Activated naive CD4-positive, alpha-beta T cell (primary cell): ENCODE measurements at places on chromosomes 3 and 15.
A peak's percentile ranks its signal among the peaks of the same experiment; 100 is the strongest.

- DNase-seq, result no peak
These were observed 1515.7 kb downstream of the SI start for GRCh38 chr3:163562625-163563024.

- no peak for DNase-seq
These were observed 982 bp upstream of the GABPB1 start for GRCh38 chr15:50355980-50356379.

DNA sequence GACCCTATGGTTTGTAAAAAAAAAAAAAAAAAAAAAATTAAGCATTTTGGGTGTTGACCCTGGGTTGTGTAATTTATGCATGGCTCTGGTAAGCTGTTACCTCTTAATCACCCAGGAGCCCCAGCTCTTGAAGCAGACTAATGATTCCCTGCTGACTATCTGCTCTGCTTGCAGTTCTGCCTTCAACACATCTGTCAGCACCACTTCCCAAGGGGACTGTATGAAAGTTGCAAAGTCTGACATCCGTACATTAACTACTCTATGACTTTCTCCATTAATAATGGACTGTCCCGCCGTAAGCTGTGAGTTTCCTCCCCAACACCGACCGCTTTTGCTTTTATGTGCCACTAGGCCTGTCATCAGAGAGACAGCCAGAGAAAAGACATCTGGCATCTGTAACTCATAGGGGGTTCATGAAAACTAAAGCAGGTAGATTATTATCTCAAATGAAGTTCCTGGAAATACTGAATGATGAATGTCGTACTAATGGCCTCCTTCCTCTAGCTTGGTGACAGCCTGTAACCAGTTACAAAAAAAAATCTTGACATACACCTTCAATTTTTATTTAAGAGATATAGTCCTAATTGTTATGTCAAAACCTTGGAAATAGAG is 271.5 kb downstream of the IL5RA start:
- DNase-seq, result no peak

GRCh38 chr3:154598166-154598565 is 168.2 kb upstream of the GPR149 start:
- DNase-seq, result no peak

GRCh38 chr3:26596335-26596734 is 26.2 kb upstream of the LRRC3B start:
- DNase-seq, result no peak

DNA sequence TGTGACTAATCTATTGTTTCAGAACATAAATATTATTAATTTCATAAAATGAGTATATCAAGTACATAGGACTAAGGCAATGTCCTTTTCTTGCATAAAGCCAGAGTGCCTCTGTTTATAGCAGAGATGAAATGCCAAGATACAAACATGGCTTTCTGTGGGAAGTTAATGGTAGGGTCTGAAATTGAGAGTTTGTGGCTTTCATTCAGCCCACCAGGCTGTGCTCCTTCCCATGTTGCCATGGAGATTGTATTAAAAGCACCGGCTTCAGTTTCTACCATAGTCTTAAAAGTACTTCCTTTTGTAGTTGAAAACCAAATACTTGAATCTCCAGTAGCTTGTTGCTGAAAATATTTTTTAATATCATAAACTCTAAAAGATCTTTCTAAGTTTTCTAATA is 114.0 kb downstream of the LRRC28 start:
- no peak for DNase-seq

DNA sequence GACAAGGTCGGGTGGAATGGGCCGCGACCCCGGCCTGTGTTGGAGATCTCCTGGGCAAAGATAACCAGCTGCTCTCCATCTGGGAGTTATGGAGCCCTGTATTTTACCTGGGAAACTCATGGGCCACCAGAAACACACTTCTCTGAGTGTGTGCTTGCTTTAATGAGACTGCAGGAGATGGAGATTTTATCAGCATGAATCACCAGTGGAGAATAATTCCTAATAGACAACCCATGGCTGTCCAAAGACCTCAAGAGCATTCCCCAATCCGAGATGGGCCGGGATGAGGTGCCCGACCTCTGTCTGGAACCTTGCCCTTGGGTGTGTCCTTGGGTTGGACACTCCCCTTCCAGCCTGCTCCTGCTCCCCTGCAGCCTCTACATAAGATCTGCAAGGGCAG is 389.3 kb downstream of the GABRG3 start:
- DNase-seq, result no peak

DNA sequence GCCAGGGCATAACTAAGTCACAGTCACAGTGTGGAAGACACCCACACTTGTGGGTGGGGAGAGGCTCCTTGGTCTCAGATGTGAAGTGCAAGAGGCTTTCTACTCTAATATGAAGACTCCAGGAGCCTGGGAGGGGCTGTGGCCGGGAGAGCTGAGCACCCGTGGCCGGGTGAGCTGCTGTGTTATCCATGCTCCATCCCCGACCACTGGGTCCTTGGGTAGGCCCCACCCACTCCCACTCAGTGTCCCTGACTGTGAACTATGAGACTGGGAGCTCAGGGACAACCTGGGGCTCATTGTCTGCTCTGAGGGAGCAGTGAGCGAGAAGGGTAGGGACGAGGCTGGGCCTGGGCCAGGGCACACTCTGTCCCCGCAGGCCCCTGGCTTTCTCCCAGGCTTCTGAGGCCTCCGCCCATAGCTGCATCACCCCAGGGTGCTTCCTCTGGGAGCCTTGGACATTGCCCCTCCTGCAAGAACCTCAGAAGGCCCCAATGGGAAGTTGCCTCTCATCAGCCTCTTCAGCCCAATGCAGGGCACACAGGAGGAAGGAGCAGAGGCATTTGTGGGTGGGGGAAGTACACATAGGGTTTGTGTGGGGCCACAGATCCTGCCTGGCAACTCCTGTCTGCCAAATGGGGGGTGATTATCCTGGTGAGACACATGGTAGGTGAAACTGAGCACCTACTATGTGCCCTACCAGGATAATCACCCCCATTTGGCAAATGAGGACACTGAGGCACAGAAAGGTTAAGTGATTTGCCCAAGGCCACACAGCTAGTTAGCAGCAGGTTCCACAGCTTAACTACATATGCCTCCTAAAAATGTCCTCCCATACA is 2.4 kb downstream of the ANPEP start:
- no peak for DNase-seq

GRCh38 chr15:80856400-80856799 is 77.2 kb downstream of the CEMIP start:
- no peak for DNase-seq

GRCh38 chr3:158106766-158107471 is 699 bp upstream of the SHOX2 start:
- DNase-seq, result no peak

DNA sequence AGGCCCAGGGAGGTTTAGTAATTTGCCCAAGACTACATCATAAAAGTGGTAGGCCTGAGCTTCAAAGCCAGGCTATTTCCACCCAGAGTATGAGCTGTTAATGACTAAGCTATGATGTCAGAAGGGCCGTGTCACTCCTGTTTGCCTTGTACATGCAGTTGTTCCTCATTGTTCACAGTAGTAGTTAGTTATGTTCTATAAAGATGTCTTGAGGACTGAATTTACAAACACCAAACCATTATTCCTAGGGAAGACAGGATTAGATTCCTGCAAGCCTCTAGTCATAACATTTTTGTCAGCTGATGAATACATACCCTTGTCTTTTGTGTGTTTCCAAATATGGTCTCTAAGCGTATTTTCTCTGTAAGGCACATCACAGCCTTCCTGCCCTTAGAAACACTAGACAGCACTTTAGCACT is 20.9 kb upstream of the LARS2 start:
- DNase-seq, result no peak

GRCh38 chr3:116390318-116390717 is 55.0 kb downstream of the LSAMP start:
- DNase-seq, result no peak

- DNase-seq, result no peak
These were observed 6.3 kb upstream of the CDC25A start for GRCh38 chr3:48194446-48195071.

GRCh38 chr3:20574746-20575145 is 388.7 kb upstream of the SGO1 start:
- no peak for DNase-seq

GRCh38 chr3:43810797-43811196 is 120.1 kb downstream of the ABHD5 start:
- DNase-seq, result no peak

- DNase-seq, result no peak
These were observed 19.9 kb upstream of the EHD4 start for GRCh38 chr15:41992151-41992802.

DNA sequence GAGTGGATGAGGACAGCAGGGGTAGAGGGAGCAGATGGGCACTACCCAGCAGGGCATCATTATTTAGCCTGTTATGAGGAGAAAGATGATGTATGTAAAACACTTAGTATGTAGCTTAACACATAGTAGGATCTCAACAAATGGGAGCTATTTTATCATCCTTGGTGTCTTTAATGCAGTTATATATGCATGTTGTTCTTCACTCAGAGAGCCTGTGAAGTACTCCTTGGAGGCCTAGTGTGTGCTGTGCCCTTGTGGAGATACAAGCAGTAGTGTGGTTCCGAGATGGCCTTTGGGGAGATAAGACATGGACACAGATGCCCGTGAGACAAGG is 124.2 kb downstream of the LIPC start:
- no peak for DNase-seq

GRCh38 chr15:68816795-68817303 is 3.8 kb downstream of the ANP32A start:
- no peak for DNase-seq

DNA sequence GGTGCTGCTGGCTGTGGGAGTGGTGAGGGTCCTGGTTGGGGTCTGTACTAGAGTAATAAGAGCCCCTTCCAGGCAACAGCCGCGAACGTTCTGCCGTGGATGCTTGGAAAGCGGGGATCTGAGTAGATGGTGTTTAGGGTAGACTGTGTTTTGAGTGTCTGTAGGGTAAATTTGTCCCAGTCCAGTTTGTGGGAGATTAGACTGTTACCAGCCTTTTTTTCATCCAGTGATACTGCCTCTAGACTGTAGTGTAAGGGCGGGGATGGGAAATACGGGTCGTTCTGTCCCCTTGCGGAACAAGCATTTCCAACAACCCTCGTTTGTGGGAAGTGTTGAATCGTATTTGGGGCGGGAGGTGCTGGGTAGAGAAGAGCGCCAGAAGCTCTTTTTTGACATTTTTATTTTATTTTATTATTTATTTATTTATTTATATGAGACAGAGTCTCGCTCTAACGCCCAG is 424 bp downstream of the HAUS2 start:
- no peak for DNase-seq

GRCh38 chr3:43327582-43327979 is 41.2 kb downstream of the SNRK start:
- DNase-seq, result no peak

- no peak for DNase-seq
These were observed 503 bp downstream of the HLTF start for GRCh38 chr3:149085828-149086231.

DNA sequence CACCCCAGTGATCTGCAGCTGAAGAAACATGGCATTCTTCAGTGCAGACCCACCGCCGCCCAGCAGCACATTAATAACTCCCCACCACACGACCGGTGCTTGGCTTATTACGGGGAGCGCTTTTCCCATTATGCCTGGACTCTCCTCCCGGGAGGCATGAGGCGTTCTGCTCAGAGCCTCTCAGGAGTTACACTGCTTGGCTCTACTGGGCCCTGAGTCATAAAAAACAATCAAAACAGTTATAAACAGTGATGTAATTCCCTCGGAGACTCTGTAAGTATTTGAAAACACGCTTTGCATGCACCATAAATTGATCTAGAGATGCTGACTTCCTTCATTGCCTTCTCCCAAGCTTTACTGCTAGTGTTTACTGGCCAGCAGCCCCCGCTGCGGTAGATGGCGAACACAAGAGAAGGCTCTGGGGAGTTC is 77.1 kb upstream of the SNRPA1 start:
- no peak for DNase-seq

DNA sequence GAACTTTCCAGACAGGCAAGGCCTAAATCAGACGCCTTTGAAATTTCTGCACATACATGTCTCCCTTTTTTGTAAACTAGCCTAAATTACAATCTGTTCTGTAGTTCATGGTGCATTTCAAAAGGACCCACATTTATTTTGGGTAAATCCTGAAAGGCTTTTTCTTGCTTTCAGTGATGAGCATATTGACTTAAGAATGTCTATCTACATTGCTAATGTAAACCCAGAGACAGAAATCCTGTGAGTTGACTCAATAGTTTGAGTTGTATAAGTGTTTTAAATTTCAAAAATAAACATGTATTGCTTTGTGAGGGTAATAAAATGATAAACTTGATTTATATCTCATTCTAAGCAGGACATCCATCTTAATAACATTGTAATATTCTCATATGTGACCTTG is 977.0 kb upstream of the NR2F2 start:
- DNase-seq, result no peak

DNA sequence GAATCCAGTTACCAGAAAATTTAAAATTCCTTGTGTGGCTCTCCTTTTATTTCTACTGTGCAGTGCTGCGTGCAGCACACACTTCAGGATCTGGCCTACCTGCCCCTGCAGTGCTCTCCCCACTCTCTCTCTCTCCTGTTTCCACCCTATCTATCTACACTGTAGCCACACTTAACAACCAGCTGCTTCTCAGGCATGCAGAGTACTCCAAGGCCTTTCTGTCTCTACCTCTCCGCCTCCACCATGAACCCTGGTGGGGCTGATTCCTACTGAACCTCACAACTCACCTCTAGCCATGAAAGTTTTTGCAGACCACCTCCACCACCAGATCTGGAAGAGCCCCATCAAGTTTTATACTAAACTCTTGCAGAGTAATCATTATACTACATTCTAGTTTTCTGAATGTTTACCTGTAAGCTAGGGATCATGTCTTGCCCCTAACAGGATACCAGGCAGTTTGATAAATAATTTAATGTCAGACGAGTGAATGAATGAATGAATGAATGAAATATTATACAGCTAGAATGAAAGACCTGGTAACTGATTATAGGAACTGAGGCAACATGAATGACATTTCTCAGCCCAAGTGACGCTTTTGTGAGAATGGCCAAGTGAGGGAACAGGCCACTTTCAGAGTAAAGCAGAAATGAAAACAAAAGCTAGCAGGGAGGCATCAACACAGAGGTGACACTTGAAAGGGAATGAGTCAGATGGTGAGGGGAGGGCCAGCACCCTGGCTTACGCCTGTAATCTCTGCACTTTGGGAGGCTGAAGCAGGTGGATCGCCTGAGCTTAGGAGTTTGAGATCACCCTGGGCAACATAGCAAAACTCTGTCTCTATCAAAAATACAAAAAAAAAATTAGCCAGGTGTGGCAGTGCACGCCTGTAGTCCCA is 363.5 kb downstream of the FOXP1 start:
- DNase-seq, result peak; percentile 4

DNA sequence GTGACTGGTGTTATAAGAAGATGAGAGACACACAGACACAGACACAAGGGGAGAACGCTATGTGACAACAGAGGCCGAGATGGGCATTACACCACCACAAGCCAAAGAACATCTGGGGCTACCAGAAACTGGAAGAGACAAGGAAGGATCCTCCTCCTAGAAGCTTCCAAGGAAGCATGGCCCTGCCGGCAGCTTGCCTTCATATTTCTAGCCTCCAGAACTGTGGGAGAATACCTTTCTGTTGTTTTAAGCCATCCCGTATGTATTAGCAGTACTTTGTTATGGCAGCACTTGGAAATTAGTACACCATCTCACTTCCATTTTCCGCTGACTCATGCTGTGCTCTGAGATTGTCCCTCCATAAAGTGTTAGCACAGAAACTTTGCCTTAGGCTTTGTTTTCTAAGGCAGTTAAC is 38.7 kb upstream of the CA12 start:
- DNase-seq, result no peak
